ENCODE measurements at places on chromosomes 13 and 19.

DNA sequence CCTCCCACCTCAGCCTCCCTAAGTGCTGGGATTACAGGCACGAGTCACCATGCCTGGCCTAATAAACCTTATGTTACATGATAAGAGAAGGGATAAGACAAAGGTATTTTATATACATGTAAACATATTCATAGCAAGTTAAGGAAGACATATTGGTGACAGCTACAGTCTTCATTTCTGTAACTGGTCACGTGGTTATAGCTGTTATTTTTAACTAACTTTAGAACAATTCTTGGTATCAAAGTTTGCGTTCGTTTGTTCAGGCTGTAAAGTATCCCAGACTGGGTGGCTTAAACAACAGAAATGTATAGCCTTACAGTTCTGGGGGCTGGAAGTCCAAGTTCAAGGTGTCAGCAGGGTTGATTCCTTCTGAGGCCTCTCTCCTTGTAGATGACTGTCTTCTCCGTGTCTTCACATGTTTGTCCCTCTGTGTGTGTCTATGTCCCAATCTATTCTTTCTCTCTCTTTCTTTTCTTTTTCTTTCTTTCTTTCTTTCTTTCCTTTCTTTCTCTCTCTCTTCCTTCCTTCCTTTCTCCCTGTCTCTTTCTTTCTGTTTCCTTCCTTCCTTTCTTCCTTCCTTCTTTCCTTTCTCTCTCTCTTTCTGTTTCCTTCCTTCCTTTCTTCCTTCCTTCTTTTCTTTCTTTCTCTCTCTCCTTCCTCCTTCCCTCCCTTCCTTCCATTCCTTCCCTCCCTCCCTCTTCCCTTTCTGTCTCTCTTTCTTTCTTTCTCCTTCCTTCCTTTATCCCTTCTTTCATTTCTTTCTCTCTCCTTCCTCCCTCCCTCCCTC, 7.6 kb downstream of the ACTL9 start:
- no peak for DNase-seq

GRCh38 chr13:51118809-51119431, 7.8 kb upstream of the C13orf42 start:
- DNase-seq = no peak

GRCh38 chr13:81171065-81171647, 830.2 kb upstream of the SPRY2 start:
- DNase-seq = no peak

GRCh38 chr19:45529420-45529785, 22.1 kb downstream of the VASP start:
- no peak for DNase-seq

- DNase-seq = no peak
Measured at GRCh38 chr13:28245465-28245864, 107.1 kb downstream of the PAN3 start.

DNA sequence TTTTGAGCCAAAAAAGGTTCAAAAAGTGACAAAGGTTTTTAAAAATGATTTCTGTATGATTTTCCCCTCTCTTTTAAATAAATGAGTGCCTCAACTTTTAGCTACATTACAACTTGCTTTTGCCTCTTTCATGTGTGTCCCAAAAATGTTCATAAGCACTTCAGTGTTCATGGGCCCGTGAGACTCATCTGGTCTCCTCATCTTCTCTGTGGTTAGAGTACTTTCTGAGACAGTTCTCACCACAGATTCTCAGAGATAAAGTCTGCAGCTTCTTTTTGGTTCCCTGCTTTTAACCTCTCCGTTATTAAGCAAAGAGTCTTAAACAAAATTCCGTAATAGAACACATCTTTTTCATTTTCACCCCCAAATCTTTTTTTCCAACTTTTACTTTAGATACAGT, 156.9 kb downstream of the DLEU7 start:
- DNase-seq = no peak

DNA sequence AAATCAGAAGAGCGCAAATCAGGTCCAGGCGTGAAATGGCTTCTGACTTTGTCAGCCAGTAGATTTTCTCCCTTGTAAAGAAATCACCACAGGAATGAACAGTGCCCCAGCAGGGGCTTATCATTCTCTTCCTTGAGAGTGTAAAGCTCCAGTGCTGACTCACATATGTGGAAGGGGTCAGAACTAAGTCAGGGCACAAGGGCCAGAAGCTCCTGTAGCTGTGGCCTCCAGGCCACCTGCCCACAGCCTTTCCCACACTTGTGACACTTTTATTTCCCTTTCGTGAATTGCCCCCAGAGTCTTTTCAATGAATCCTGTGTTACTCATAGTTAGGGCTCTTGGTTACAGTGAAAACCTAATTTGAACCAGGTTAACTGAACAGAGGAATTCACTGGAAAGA, 99.6 kb downstream of the SUCLA2 start:
- DNase-seq = no peak

- DNase-seq = no peak
Measured at GRCh38 chr13:26946684-26947343, 186.2 kb upstream of the GPR12 start.

GRCh38 chr19:16000024-16000663, 51.3 kb downstream of the OR10H4 start:
- DNase-seq = no peak

GRCh38 chr19:16197188-16197621, 506 bp upstream of the AP1M1 start:
- DNase-seq = no peak

DNA sequence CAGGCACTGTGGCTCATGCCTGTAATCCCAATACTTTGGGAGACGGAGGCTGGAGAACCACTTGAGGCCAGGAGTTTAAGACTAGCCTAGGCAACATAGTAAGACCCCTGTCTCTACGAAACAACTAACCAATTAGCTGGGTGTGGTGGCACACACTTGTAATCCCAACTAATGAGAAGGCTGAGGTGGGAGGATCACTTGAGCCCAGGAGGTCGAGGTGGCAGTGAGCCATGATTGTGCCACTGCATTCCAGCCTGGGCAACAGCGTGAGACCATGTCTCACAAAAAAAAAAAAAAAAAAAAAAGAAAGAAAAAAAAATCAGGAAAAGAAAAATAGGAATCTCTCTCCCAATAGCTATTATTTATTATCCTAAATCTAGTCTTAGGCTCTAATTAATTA, 56.8 kb upstream of the UBAC2 start:
- DNase-seq = no peak

GRCh38 chr19:15869873-15870272, 28.0 kb downstream of the CYP4F2 start:
- no peak for DNase-seq

DNA sequence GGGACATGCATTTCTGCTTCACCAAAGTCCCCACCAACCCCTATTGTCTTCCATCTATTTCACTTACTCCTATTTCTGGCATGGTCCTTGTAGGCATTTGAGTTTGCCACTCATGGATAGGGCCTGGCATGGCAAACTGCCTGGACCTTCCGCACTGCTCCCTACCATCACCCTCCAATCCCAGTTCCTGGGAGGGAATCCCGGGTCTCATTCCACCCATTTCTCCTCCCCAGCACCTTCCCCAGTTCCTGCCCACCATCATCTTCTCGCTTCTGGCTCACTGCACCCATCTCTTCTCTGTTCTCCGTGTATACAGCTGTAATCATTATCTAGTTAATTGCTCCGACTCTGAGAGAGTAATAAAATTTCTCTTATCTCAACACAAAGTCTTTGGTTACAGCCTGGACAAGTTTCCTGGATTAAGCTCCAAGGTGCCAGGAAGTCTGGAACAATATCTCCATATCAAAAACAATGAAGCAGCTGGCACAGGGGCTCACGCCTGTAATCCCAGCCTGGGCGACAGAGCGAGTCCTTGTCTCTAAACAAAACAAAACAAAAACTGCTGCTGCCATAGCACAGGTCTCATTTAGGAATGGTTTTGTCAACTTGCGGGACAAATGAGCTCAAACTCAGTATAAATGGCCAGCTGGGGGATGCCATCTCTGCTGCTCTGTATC, 17.0 kb upstream of the COX7A1 start:
- peak; percentile 57 for DNase-seq
